ENCODE measurements at places on chromosomes 12 and 14.

DNA sequence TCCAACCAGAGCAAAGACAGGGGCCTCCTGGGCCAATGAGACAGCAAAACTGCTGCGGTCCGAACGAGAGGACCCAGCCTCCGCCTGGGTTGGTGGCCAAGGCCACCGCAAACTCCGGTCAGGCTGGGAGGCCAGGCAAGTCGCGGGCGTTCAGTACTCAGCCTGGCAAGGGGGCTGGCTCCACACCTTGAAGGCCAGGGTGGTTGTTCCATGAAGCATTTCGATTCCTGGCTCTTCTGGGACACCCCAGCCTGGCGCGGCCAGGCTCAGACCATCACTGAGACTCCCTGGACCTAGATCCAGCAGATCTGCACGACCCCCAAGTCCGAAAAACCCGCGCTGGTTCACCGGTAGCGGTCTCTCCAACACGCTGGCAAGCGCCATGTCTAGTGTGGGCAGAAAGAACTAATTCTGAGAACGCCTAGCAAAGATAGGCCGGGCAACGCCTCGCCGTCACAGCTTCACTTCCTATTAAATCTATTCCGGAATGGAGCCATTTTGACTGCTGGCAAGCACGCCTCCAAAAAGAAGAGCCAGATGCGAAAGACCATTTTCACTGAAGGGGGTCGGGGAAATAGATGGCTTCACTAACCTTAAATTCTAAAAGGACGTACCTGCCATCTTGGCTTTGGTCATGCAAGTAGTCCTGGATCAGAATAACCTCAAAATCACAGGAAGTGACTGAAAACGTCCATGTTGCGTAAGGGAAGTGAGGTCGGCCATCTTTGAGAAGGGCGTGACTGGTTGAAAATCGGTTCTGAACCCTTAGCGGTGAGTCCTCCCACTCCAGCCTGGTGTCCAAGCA, at the start of gene PSMB5:
Gene PSMB5 (minus strand): TSS at position 403 of the 805 bp plus-strand sequence. CDS start 19 bp downstream, at position 384.
- peak; percentile 92 for DNase-seq

DNA sequence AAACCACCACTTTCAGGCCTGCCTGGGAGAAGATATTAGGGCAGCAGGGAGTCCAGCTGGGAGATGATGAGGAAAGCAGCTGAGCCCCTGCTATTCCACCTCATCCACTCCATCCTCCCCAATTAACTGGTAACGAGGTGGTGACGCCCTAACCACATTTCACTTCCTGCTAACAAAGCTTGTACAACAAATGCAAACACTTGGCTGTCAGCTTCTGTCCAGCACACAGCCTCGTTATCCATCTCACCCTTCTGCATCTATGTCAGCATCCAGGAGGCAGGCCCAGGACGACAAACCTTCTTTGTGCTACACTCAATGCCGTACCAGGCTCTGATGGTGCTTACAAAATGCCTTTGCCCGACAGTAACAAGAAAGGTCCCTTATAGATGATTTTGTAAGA, 225.4 kb downstream of the APAF1 start:
- DNase-seq = no peak

GRCh38 chr14:32458720-32459119, 129.6 kb downstream of the AKAP6 start:
- DNase-seq = no peak

GRCh38 chr12:43241986-43242385, 310.0 kb downstream of the ADAMTS20 start:
- DNase-seq = no peak

- no peak for DNase-seq
Measured at GRCh38 chr14:31505411-31505810, 17.6 kb upstream of the GPR33 start.

GRCh38 chr14:103401223-103402214, 16.3 kb downstream of the MARK3 start:
- DNase-seq = no peak

GRCh38 chr12:108008163-108008905, 120.8 kb upstream of the WSCD2 start:
- DNase-seq = no peak

DNA sequence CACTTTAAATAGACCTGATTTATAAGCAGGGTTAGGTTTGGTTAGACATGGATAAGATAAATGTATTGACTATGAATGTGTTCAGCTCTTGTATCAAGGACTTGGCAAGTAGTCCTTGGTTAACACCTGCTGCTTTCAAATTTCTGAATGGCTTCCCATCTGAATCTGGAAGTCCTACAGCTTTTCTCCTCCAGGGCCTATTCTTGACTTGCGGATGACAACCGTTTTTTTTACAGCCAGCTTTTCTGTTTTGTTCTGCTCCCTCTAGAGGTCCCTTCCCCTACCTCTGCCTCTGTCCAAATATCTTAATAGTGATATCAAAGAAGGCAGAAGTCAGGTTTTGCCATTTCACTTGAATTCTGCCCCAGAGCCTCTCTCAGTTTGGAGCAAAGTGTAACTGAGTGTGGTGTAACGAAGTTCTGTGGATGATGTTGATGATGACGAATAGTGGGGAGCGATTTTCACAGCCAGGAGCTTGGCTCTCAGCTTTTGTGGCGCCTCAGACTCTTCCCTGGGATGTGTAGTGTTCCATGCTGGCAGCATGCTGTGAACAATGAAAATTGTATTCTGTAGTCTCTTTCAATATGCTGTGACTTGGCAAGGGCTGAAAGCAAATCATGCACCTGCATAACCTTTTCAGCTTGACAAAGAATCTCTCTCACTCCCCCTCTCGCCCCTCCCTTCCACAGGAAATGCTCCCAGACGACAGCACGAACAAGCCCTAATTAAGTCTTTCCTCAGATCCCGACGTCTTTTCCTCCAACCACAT, 5.0 kb upstream of the SLC4A8 start:
- no peak for DNase-seq

DNA sequence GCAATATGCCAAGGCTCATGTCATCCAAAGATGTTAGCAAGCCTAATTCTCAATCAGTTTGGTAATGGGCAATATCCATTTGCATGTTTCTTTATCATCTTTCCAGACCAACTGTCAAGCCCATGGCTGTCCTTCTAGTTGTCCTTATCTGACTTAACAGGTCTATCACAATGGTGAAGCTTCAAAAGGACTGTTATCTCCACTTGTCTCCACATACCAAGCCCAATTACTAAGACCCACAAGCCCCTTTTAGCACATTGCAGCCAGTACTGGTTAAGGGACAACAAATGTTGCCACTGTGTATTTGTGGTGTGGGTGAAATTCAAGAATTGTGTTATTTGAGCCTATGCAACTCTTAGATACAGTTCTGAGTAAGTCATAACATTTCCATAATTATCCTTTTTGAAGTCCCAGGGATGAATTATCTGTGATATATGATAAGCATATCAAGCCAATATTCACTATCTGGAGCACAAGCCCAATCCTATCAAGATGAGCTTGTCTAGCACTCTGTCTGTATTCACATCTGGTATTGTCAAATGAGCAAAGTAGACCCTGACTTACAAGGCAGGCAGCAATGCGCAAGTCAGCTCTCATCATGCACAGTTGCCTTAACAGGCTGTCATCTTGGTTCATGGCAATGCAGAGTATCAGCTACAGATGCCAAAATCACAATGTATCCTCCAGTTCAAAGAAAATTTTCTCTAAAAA, 19.3 kb upstream of the ST8SIA1 start:
- no peak for DNase-seq

GRCh38 chr12:128802756-128803155, 21.0 kb downstream of the SLC15A4 start:
- no peak for DNase-seq

- DNase-seq = peak; percentile 20
Measured at GRCh38 chr12:1801303-1801975, 18.9 kb upstream of the LRTM2 start.

DNA sequence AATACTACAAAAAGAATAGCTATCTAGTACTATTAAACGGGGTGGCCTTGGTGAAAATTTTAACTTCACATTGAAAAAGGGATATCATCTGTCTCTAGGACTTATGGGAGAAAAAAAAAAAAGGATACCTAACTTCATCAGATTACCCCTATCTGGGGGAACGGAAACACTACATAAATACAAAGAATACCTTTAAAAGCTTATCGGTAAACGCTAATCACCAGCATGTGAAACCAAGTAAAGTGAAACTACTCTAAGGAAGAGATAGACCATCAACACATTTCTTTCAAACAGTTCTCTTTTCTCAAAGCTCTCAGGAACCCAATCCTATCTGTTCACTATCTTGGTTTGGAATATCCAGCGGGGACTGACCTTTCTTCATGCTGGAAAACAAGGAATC, 3.5 kb downstream of the KICS2 start:
- DNase-seq = no peak

DNA sequence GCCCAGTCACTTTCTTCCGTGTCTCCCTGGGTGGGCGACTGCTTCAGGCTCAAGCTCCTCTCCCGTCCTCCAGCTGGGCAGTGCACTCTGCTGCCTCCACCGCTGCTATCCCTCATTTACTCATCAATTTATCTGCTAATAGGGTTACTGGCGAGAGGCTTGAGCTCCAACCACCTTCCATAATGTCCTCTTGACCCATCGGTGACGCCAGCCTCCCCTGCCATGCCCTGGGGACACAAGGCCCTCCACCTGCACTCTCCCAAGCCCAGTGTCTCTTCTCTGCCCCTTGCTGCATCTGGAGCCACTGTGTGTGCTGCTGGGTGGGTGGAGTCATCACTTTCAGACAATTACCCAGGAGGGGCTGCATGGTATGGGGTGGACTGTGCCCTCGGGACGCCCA, 78.5 kb downstream of the TMEM132D start:
- DNase-seq = no peak

DNA sequence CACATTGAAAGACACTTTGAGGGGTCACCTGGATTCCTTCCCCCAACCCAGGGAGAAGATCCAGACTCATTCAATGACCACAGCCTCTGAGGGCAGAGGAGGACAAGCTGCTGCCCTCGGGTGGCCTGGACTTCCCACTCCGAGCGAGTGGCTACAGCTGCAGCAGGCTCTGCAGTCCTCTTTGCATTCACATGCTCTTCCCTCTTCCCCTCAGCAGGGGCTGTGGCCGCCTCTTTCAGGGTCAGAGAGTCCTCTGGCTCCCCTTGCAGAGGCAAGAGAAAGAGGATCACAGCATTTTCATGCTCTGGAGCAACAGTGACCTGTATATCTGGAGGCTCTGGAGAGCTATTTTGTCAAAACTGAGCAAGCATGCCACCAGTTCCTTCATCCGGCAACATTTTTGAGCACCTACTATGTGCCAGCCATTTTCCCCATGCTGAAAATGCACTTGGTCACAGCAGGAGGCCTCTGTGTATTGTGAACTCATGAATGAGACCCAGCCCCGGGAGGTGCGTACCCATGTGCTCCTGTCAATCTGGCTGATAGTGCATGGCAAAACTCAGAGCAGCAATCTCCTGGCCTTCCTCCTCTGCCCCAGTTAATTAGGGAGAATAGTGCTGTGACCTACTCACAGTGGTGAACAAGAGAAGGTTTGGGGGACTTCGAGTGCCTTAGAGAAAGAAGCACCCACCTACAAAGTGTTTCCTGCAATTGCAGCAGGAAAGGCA, 42.9 kb upstream of the KCNA5 start:
- DNase-seq = no peak

DNA sequence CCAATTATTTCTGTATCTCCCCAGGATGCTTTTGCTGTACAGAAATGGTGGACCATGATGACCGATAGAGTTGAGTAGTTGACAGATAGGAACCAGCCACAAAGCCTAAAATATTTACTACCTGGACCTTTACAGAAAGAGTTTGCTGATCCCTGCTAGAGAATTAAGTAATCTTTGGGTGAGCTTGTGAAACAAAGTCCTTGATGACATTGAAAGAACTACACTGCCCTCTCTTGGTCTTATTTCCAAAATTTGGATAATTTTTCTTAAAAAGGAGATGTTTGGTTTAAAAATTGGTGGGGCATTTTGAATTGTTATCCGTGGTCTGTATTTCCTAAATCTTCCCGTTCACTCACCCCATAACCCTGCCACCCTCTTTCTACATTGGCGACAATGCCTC, 13.7 kb upstream of the TCTN1 start:
- no peak for DNase-seq

GRCh38 chr12:68405343-68405781, 73.2 kb upstream of the MDM1 start:
- DNase-seq = no peak

DNA sequence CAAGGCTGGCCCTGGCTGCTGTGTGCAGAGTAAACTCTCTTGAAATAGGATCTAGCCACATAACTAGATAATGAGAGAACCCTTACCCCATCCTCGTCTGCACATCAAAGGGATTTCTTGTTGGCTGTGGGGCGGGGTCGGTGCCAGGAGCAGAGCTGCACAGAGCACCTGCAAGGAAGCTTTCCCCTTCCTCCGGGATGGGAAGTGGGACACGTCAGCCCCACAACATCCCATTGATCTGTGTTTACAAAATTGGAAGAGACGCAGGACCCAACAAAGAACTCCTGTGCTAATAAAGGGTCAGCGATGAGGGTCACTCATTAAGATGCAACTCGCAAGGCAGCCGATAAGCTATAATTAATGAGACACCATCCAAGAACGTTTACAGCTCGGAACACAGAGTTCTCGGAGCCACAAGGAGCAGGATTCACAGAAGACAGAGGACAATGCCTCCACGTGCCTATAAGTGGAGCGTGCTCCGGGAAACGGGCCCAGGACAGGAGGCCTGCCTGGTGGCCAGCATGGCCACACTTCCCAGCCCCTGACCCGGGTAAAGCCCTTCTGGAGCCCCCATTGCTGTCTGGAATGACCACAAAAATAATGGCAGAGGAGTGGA, 171.5 kb downstream of the SLC15A4 start:
- no peak for DNase-seq

- no peak for DNase-seq
Measured at GRCh38 chr14:86613126-86613525, 1083.2 kb downstream of the FLRT2 start.

- DNase-seq = no peak
Measured at GRCh38 chr14:75884198-75884611, 97.6 kb downstream of the TGFB3 start.

- DNase-seq = no peak
Measured at GRCh38 chr12:3827301-3828000, 45.7 kb downstream of the PARP11 start.

GRCh38 chr12:125220404-125221273, 155.4 kb downstream of the AACS start:
- DNase-seq = no peak

- DNase-seq = no peak
Measured at GRCh38 chr14:42323426-42323825, 716.8 kb downstream of the LRFN5 start.

GRCh38 chr14:68842298-68842697, 49.4 kb upstream of the ZFP36L1 start:
- DNase-seq = no peak

GRCh38 chr12:24081606-24082005, 132.1 kb upstream of the SOX5 start:
- no peak for DNase-seq

- no peak for DNase-seq
Measured at GRCh38 chr12:94498073-94498472, 38.4 kb upstream of the CEP83 start.

DNA sequence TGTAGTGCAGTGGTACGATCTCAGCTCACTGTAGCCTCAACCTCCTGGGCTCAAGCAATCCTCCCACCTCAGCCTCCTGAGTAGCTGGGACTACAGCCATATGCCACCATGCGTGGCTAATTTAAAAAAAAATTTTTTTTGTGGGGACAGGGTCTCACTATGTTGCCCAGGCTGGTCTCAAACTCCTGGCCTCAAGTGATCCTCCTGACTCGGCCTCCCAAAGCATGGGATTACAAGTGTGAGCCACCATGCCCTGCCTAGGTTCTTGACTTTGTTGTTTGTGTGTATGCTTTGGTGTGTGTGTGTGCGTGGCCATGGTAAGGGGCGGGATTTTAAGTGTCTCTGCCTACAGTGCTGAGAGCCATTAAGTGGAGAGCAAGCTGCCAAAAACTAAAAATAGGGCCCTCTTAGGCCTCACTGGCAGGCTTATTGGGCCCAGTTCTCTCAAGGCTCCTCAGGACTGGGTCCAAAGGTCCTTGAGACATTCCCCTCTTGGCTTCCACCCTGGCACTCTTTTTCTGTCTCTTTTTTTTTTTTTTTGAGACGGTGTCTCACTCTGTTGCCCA, 5.1 kb downstream of the COX14 start:
- no peak for DNase-seq
